ENCODE measurements at places on chromosomes 11 and 22. TPM values are rescaled to one million over a fixed set of nuclear protein-coding genes. Genes with fewer than 3 reads are reported as not detected.

- no peak for DNase-seq
Measured at GRCh38 chr11:55895216-55895615, 12.1 kb downstream of the TRIM51 start.

HEPHL1 gene
- total RNA-seq, result not detected

- DNase-seq, result no peak
Measured at GRCh38 chr11:121024989-121025388, 1.1 kb downstream of the TBCEL start.

- DNase-seq, result no peak
Measured at GRCh38 chr22:35589756-35590093, 27.4 kb downstream of the MB start.

CSF2RB gene
- total RNA-seq, result 8.6 TPM

TSKU gene
- 65.1 TPM for total RNA-seq

SHISAL1 gene
- total RNA-seq, result 1.2 TPM

GRCh38 chr11:90803831-90804230 is 581.0 kb upstream of the CHORDC1 start:
- no peak for DNase-seq

DESI1 gene
- total RNA-seq, result 23.5 TPM

DNA sequence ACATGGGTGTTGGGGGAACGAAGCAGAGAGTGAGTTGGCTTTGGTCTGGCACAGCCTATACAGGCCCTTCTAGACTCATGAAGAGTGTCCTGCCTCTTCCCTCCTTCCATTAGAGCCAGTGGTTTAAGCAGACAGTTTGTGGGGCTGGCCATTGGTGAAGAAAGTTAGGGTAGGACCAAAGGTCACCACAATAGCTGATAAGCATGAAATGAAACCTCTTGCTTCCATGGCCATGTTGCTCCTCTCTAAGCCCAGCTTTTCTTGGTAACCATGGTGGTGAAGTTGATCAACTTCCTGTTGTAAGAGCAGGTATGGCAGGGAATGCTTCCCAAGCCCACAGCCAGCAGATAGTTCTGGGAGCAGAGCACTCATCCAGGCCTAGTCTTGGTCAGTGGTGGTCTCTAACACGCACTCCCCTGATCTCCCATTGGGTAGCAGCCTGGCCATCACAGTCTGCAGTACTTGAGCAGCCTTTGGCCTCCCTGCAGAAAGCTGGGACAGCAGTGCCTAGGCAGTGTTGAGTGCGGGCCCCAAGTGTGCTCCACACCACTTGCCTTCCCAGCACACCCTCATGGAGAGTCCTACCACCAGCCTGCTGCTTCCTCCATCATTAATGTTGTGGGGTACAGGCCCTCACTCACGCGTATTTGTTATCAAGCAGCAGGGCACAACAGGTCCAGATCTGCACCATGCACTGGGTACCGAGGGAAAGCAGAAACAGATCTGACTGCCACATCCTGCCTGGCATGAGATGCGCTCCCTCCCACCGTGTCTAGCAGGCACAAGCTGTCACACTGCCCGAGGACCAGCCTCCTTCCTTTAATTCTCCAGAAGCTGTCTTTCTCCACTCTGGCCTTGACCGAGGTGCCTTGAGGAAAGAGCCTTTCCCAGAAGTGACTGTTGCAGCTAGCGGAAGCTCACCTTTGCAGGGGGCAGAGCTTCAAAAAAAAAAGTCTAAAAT is 65.8 kb upstream of the SUSD2 start:
- DNase-seq, result no peak

TSPAN32 gene
- total RNA-seq, result 0.33 TPM

GRCh38 chr11:121553806-121554205 is 101.0 kb upstream of the SORL1-AS1 start:
- DNase-seq, result no peak

RIMBP3B gene
- total RNA-seq, result not detected

DNA sequence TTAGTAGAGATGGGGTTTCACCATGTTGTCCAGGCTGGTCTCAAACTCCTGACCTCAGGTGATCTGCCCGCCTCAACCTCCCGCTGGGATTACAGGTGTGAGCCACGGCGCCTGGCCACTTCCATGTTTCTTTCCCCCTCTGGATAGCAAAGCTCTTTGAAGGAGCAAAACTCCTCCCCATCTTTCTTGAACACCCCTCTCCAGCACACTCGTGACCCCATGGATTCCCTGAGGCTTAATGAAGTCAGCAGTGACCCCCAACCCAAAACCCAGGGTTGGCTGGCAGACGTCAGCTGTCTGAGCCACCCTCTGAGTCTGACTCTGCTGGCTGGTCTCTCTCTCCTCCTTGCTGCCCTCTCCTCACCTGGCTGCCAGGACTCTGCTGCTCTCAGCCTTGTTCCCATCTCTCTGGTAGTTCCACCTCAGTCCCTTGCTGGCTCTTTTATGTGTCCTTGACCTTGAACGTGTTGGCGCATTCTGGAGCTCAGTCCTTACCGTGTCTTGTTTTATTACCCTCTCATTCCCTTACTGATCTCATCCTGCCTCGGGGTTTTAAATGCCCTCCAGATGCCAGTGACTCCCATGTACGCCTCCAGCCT is 44.5 kb downstream of the PARVG start:
- no peak for DNase-seq

TESMIN gene
- 6.9 TPM for total RNA-seq

CCDC81 gene
- total RNA-seq, result 1.2 TPM

GRCh38 chr11:112292785-112293407 is 32.2 kb upstream of the PLET1 start:
- no peak for DNase-seq

DNA sequence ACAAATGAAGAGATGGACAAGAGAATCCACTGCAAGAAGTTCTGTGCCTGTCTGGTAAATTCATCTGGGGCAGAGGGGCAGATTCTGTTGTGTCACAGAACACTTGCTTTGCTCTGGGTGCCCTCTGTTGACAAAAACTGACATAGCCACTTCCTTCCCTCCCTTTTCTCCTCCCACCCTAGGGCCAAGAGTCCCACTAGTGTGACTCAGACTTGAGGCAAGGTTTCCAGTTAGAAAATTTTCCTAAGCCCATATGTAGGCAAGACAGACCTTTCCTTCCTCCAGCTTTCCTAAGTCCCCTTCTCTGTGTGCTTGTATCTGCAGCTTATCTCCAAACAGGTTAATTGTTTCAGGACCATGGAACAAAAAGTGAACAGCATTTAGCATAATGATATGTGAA is 106.8 kb downstream of the RBFOX2 start:
- DNase-seq, result no peak

- no peak for DNase-seq
Measured at GRCh38 chr11:65927904-65928397, 8.7 kb downstream of the DRAP1 start.

DNA sequence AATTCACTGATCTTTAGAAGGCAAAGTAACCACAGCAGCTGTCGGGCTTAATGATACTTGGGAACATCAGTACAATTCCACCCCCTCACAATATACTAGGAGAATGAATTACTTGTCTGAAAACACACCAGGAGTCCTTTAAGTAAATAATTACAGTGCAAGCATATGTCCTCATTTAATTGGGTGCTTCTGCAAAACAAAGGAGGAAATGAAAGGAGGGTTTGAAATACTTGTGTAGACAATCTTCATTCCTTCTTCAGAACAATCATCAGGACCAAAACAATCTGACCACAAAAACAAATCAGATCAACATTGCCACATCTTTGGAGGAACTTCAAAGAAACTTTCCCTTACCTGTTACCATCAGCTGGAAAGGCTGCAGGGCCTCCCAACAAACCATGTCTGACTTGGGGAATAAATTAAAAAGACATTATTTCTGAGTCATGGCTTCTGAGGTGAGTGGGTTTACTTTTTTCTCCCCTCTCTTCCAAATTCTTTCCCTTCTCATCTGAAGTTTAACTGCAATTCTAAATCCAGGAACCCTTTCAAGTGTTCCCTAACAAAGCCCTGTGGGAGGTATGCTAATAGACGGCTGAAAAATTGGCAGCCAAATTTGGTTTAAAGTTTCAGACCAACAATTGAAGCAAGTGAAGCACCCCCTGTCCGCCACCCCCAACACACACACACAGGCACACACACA is 12.5 kb upstream of the CCDC117 start:
- no peak for DNase-seq

GRCh38 chr11:71420455-71421241 is 27.5 kb downstream of the DHCR7 start:
- DNase-seq, result no peak

GRCh38 chr22:28279888-28280287 is 360.8 kb upstream of the PITPNB start:
- DNase-seq, result no peak

VWCE gene
- 0.88 TPM for total RNA-seq

Measured in breast epithelium (tissue), 4 donors.